ENCODE measurements at places on chromosomes 12 and 14.
A peak's percentile ranks its signal among the peaks of the same experiment; 100 is the strongest.

GRCh38 chr14:102759456-102760187, 17.6 kb upstream of the TRAF3 start:
- peak; percentile 38 for DNase-seq

GRCh38 chr12:128542844-128543243, 275.9 kb downstream of the TMEM132C start:
- DNase-seq, result no peak

GRCh38 chr12:54004063-54004840, 4.3 kb downstream of the HOXC9 start:
- no peak for DNase-seq

DNA sequence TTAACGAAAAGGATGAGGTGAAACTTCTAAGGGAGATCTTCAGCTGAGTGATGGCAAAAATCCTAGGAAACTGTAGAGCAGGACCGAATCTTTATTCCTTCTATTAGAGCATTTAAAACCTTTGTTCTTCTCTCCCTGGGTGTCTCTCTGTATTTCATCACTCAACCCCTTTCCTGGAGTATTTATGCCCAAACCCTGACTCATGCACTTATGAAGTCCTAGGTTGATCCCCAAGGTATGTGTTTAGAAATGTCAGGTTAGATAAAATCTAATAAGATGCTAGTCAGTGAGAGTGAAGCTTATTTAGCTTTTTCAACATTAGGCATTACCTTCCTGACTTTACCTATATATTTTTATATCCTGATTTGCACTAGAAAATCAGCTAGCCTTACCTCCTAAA, 239.8 kb upstream of the NPAS3 start:
- DNase-seq, result no peak

GRCh38 chr12:110010853-110011723, 11.9 kb downstream of the ANKRD13A start:
- no peak for DNase-seq

DNA sequence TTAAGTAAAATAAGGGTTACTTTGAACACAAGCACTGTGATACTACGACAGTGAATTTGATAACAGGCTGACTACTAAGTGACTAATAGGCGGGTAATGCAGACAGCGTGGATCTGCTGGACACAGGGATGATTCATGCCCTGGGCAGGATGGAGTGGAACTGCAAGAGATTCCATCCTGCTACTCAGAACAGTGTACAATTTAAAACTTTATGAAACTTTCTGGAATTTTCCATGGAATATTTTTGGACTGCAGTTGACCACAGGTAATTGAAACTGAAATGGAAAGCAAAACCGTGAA, 46.0 kb downstream of the YEATS4 start:
- DNase-seq, result peak; percentile 97

GRCh38 chr12:119020406-119021360, 39.3 kb downstream of the SRRM4 start:
- no peak for DNase-seq

GRCh38 chr12:65335981-65336380, 57.5 kb downstream of the MSRB3 start:
- DNase-seq, result no peak

- peak; percentile 38 for DNase-seq
Observed at GRCh38 chr12:98211909-98212695, 303.3 kb upstream of the TMPO start.

GRCh38 chr12:25063873-25064628, 115.2 kb upstream of the BCAT1 start:
- DNase-seq, result no peak

DNA sequence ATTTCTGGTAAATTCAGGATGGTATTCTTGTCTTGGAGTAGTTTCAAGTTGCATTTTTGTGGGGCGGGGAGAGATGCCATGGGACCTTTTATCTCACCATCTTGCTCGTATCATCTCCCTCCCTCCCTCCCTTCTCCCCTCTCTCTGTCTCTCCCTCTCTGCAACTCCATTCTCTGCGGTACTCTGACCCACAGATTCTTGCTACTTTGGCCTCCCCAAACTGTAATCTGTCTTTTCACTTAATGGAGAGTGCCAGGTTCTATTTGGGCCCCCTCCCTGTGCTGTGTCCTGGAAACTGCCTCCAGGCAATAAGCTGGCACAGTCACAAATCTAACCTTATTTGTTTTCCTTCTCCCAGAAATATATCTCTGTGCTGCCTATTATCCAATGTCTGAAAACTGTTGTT, 175.2 kb downstream of the PAWR start:
- no peak for DNase-seq

- DNase-seq, result no peak
Observed at GRCh38 chr14:99129998-99130397, 142.0 kb downstream of the BCL11B start.

DNA sequence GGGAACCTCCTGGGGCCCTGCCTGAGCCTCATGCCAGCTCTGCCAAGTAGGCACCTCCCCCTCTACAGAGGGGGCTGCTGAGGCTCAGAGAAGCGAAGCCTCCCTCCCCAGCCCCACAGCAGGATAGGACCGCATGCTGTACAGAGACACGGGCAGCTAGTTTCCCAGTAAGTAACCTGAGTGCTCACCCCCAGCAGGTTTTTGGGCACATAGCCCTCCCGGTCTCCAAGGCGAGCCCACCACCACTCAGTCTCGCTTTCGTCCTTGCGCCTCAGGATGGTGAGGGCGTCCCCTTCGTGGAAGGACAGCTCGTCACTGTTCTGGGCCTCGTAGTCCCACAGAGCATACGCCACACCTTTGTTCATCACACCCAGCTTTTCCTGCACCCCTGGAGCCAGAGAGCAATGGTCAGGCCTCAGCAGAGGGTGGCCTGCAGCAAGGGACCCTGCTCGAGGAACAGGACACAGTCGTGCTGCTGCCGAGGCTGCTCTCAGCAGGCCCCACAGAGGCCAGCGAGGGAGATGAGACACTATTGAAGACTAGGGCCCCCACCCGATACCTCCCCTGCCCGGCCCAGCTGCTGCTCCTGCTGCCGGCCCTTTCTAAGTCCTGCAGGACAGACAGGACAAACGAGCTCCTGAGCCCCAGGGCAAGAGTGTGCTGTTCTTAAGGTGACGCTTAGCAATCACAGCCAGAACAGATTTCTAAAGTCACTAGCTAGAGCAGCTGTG, 20.4 kb downstream of the ZFYVE21 start:
- no peak for DNase-seq

DNA sequence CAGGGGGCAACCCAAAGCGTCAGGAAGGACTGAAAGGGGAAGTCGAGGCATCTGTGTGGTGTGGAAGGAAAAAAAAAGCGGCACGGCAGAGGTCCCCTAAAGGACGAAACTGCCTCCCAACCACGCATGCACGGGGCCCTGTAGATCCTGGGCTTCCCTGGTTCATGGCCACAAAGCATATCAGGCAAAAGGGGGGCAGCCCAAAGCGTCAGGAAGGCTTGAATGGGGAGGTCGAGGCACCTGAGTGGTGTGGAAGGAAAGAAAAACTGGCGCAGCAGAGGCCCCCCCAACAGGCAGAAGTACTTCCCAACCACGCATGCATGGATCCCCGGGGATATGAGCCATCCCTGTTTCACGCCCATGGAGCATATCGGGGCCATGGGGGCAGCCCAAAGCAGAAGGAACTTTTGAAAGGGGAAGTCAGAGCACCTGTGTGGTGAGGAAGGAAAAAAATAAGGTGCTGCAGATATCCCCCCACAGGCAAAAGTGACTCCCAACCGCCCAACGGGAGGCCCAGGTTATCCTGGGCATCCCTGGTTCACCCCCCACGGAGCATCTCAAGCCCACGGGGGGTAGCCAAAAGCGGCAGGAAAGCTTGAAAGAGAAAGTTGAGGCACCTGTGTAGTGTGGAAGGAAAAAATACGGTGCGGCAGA, 581.2 kb downstream of the ALG10 start:
- DNase-seq, result no peak

DNA sequence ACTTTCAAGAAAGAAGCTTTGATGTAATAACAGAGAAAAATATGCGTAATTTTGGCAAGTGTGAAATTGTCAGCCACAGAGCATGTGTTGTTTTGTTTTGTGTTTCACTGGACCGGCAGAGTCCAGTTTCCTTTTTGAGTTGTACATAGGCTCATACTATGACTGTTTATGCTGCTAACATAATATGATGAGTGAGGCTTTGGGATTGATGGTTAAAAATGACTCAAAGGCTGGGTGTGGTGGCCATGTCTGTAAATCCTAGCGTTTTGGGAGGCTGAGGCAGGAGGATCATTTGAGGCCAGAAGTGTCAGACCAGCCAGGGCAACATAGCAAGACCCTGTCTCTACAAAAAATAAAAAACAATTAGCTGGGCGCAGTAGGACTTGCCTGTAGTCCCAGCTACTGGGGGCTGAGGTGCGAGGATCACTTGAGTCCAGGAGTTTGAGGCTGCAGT, 487.9 kb downstream of the PCNX1 start:
- DNase-seq, result no peak

DNA sequence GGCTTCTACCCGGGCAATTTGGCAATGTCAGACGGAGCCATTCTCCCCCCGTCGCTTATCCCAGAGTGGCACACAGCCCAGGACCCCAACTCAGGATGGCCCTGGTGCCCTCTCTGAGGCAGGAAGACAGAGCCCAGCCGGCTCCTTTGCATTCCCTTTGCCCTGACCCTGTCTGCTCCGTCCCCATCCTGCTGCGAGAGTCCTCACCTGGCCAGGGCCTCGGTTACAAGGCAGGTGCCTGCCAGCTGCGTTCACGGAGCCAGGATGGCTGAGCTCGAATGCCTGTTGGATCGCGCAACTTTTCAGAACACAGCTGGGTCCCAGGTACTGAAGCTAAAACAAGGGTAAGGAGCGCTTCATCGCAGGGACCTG, 18.6 kb downstream of the LRTM2 start:
- no peak for DNase-seq

DNA sequence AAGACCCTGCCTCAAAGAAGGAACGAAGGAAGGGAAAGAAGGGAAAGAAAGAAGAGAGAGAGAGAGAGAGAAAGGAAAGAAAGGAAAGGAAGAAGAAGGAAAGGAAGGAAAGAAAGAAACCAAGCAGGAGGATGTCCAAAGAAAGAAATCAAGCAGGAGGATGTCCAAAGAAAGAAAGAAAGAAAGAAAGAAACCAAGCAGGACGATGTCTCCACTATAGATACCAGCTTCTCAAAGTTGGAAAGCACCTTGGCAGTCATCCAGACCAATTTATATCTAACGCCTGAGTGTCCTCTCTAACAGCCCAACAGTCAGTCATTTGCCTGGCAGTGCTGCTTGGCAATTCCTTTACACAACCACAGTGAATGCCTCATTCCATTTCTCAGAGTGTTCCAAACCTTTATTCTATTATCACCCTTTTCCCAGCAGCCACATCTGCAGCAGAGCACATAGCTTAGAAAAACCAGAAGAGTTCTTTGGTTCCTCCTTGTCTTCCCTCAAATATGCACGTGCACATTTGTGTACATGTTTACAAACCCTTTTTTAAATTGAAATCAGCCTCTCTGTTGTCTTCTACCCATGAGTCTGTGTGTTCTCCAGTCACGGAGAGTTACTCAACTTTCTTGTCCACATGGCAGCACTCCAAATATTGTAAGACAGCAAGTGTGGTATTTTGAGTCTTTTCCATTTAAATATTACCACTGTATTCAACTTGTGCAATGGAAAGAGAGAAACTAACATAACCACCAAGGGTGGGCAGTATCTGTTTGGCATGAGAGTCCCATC, 138.4 kb downstream of the STXBP6 start:
- no peak for DNase-seq

- DNase-seq, result no peak
Observed at GRCh38 chr14:50846226-50846880, 15.4 kb upstream of the NIN start.

- no peak for DNase-seq
Observed at GRCh38 chr14:88993946-88994345, 169.5 kb downstream of the TTC8 start.

GRCh38 chr14:52878469-52878868, 72.4 kb downstream of the FERMT2 start:
- no peak for DNase-seq

- no peak for DNase-seq
Observed at GRCh38 chr12:98736352-98737321, 91.5 kb downstream of the APAF1 start.

- DNase-seq, result no peak
Observed at GRCh38 chr12:108099073-108099472, 30.0 kb upstream of the WSCD2 start.

GRCh38 chr14:32825058-32825457, 113.6 kb upstream of the NPAS3 start:
- DNase-seq, result no peak

DNA sequence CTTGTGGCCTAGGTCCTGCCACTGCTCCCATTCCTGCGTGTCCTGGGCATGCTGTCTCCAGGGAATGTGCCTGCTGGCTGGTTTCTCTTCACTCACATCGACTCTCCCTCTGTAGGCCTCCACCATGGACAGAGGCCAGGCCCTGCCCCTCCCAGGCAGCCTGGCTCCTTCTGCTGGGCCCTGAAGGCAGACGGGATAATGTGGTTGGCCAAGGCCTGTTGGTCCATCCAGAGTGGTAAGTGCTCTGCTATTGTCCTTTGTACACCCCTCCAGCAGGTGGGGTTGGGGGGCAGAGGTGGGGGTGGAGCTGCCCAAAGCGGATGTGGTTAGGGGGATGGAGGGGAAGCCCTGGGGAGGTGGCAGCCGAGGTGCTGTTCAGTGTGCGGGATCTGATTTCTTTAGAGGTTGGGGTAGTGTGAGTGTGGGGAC, 9.5 kb upstream of the NR4A1 start:
- DNase-seq, result no peak

- DNase-seq, result no peak
Observed at GRCh38 chr14:103385929-103386712, 906 bp downstream of the MARK3 start.

- no peak for DNase-seq
Observed at GRCh38 chr12:55683676-55684075, 24.0 kb downstream of the ITGA7 start.

- DNase-seq, result no peak
Observed at GRCh38 chr12:96457191-96457930, 32.0 kb upstream of the CFAP54 start.

GRCh38 chr12:44848703-44849085, 27.4 kb downstream of the NELL2 start:
- no peak for DNase-seq

GRCh38 chr12:87815771-87816585, 213.2 kb downstream of the C12orf50 start:
- DNase-seq, result no peak

DNA sequence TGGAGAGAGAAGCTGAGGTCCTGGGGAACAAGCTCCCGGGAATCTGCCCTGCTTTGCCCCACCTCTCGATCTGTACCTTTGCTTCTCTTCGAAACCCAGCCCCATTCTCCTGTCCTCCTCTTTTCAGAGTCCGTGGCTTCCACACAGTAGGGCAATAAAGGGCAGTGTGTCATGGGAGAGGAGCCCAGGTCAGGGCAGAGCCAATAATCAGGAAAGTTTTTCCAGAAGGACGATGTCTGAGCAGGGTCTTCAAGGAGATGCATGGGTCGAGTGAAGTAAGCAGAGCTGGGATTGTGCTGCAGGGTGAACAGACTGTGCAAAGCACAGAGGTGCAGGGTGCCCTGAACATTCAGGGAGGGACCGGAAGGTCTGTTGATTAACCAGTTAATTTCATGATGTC, 22.1 kb upstream of the SERPINA4 start:
- no peak for DNase-seq

- no peak for DNase-seq
Observed at GRCh38 chr14:38367922-38368321, 112.0 kb upstream of the CLEC14A start.

GRCh38 chr12:50599366-50600095, 94.7 kb downstream of the DIP2B start:
- DNase-seq, result no peak

GRCh38 chr14:91817566-91818325, 49.6 kb downstream of the TC2N start:
- no peak for DNase-seq

GRCh38 chr12:29208060-29208459, 59.0 kb downstream of the FAR2 start:
- no peak for DNase-seq

- DNase-seq, result no peak
Observed at GRCh38 chr14:29800961-29801360, 126.7 kb downstream of the PRKD1 start.
